ENCODE measurements at places on chromosomes 7 and 10. TPM values are rescaled to one million over a fixed set of nuclear protein-coding genes. Genes with fewer than 3 reads are reported as not detected.

TCAF2 gene
- total RNA-seq = 9.4 TPM

WNT8B gene
- not detected for total RNA-seq

PITRM1 gene
- total RNA-seq = 44.0 TPM

CYP3A7 gene
- 0.58 TPM for total RNA-seq

CYP26C1 gene
- 0.09 TPM for total RNA-seq

FRA10AC1 gene
- 11.8 TPM for total RNA-seq

GOLGA7B gene
- 0.04 TPM for total RNA-seq

DYNC1I1 gene
- total RNA-seq = 0.53 TPM

KIAA1217 gene
- total RNA-seq = 18.8 TPM

DNA sequence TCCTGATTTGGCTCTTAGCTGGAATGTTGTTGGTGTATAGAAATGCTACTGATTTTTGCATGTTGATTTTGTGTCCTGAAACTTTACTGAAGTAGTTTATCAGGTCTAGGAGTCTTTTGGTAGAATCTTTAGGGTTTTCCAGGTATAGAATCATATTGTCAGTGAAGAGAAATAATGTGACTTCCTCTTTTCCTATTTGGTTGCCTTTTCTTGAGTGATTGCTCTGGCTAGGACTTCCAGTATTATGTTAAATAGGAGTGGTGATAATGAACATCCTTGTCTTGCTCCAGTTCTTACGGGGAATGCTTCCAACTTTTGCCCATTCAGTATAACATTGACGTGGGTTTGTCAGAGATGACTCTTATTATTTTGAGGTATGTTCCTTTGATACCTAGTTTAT, 52.0 kb downstream of the ZNF783 start:
- H3K4me1 ChIP-seq = no peaks in the 10 kb centered on the region
- H3K27ac ChIP-seq = no peak overlapping the region
- H3K36me3 ChIP-seq = no peaks in the 10 kb centered on the region

- peaks cover 77% of the 10 kb centered on the region for H3K36me3 ChIP-seq
- H3K27ac ChIP-seq = no peak overlapping the region
- DNase-seq = no peak
- H3K4me3 ChIP-seq = no peak overlapping the region
- H3K4me1 ChIP-seq = peaks cover 15% of the 10 kb centered on the region
Measured at GRCh38 chr10:79308969-79309665, 38.2 kb upstream of the PPIF start.

DNA sequence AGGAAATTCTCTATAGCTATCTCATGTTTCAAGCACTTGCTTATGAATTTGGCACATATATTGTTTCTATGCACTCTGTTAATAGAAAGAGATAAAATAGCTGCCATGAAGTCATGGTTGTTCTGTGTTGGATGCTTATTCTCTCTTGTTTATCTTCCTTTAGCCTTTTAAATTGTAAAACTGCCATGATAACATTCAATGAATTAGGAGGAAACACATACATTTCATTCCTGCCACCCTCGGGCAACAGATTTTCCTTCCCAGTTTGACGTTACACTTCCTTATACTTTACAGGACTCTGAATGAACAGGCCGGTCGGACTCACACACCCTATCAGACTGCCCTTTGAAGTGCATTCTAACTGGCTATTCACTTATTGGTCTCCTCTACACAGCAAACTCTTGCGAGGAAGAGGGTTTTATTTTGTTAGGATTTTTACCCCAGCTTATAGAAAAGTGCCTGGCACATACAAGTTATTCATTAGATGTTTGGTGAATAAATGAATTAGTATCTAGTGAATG, 65.7 kb upstream of the FERD3L start:
- H3K27me3 ChIP-seq = no peaks in the 10 kb centered on the region
- H3K27ac ChIP-seq = no peak overlapping the region
- no peaks in the 10 kb centered on the region for H3K36me3 ChIP-seq
- H3K4me3 ChIP-seq = no peak overlapping the region
- H3K4me1 ChIP-seq = no peaks in the 10 kb centered on the region
- no peak for DNase-seq

- H3K27ac ChIP-seq = no peak overlapping the region
- DNase-seq = no peak
- H3K36me3 ChIP-seq = no peaks in the 10 kb centered on the region
- H3K4me3 ChIP-seq = no peak overlapping the region
- H3K4me1 ChIP-seq = no peaks in the 10 kb centered on the region
- H3K27me3 ChIP-seq = no peaks in the 10 kb centered on the region
Measured at GRCh38 chr7:8833355-8833754, 399.9 kb downstream of the NXPH1 start.

DNA sequence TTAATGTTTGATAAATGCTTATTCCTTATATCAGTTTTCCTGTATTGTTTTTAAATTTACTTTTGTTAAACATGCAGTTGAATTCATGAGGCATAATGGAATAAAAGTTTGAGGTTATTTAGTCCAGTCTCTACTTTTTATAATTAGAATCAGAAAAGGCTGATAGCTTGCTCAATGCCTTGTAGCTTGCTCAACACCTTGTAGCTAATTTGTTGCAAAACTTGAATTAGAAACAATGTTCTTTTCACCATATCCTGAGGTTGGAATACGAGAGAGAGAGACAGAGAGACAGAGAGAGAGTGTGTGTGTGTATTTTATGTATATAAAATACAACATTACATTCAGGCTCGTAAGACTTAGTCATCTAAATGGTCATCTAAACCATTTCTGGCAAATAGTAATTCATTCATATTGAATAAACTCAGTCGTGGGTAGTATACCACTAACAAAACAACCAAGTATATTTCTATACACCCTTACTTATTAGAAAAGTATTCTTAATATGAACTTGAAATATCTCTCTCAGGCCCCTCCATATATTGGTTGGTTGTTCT, 243.5 kb downstream of the ADK start:
- no peak for DNase-seq
- H3K4me1 ChIP-seq = no peaks in the 10 kb centered on the region
- H3K27me3 ChIP-seq = no peaks in the 10 kb centered on the region
- H3K36me3 ChIP-seq = peaks cover 2% of the 10 kb centered on the region
- H3K4me3 ChIP-seq = no peak overlapping the region

- H3K27me3 ChIP-seq = no peaks in the 10 kb centered on the region
- no peaks in the 10 kb centered on the region for H3K36me3 ChIP-seq
- no peak overlapping the region for H3K27ac ChIP-seq
- no peaks in the 10 kb centered on the region for H3K4me1 ChIP-seq
Measured at GRCh38 chr10:88120075-88120474, 256.6 kb downstream of the PTEN start.

DNA sequence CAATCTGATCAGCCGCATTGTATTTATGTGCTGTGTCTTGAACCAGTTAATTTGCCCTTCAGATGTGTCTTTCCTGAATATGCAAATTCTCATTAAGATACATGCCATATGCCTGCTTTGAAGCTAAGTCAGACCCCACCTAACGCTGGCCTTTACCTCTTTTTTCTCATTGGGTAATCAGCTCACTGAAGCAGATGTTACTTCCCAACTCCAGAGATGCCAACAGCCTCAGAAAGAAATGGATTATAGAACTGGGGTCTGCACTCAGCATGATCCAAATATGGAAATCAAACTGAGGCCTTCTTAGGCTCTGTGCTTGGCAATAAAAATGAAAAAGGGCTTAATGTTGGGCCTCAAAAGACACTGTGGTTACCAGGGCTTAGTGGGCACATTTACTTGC, 113.9 kb downstream of the FZD1 start:
- DNase-seq = no peak
- no peak overlapping the region for H3K27ac ChIP-seq
- no peaks in the 10 kb centered on the region for H3K4me1 ChIP-seq
- H3K27me3 ChIP-seq = no peaks in the 10 kb centered on the region
- no peaks in the 10 kb centered on the region for H3K36me3 ChIP-seq

DNA sequence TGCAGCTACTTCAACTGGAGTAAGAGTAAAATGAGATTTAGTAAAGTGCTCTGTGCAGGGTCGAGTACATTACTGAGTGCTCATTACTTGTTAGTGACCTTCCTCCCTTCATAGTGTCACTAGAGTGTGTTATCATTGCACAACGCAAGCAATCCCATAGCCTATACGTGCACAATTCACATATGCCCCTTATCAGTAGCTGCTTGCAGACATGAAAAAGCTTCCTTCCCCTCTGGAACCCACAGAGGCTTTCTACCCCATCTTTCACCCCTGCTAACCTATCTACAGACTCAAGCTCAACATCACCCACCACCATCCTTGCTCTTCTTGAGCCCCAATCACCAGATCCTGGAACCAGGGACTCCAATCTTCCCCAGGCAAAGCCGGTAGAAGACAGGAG, 59.3 kb downstream of the C7orf25 start:
- no peak overlapping the region for H3K4me3 ChIP-seq
- DNase-seq = no peak
- no peaks in the 10 kb centered on the region for H3K4me1 ChIP-seq
- H3K27ac ChIP-seq = no peak overlapping the region

DNA sequence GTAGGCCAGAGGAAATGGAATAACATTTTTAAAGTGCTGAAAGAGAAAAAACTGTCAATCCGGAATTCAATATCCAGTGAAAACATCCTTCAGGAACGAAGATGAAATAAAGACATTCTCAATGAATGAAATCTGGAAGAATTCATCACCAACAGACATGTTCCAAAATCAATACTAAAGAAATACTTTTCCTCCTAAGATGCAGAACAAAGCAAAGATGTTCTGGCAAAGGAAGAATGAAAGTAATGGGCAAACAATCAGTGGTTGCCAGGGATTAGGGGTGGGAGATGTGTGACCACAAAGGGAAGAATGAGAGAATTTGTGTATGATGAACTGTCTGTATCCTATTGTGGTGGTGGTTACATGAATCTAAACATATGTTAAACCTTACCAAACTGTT, 52.8 kb upstream of the EEPD1 start:
- no peak overlapping the region for H3K4me3 ChIP-seq
- no peaks in the 10 kb centered on the region for H3K36me3 ChIP-seq
- peak; percentile 24 for DNase-seq
- H3K4me1 ChIP-seq = peaks cover 2% of the 10 kb centered on the region

GRCh38 chr10:131513901-131514300, 202.4 kb upstream of the TCERG1L start:
- H3K4me1 ChIP-seq = peaks cover 8% of the 10 kb centered on the region
- H3K4me3 ChIP-seq = no peak overlapping the region
- peaks cover 14% of the 10 kb centered on the region for H3K27me3 ChIP-seq
- H3K36me3 ChIP-seq = no peaks in the 10 kb centered on the region

DNA sequence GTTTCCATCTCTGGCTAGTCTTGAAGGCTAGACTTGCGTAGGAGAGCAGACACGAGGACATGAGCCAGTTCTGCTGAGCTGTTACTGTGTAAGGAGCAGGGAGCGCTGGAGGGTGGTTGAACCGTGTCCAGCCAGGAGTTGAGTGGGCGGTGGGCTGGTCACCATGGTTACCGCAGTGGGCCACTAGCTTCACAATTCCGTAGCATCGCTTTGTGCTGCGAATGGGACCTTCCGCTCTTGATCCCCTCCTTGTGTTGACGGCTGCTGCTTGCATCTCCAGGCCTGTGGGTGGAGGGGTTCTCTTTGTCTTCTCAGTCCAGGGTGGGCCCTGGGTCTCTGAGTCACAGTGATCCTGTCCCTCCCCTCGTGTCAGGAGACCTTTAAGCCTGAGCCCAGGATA, 49.4 kb upstream of the OCM start:
- no peaks in the 10 kb centered on the region for H3K4me1 ChIP-seq
- no peaks in the 10 kb centered on the region for H3K27me3 ChIP-seq
- no peak overlapping the region for H3K27ac ChIP-seq
- peak; percentile 63 for DNase-seq

DNA sequence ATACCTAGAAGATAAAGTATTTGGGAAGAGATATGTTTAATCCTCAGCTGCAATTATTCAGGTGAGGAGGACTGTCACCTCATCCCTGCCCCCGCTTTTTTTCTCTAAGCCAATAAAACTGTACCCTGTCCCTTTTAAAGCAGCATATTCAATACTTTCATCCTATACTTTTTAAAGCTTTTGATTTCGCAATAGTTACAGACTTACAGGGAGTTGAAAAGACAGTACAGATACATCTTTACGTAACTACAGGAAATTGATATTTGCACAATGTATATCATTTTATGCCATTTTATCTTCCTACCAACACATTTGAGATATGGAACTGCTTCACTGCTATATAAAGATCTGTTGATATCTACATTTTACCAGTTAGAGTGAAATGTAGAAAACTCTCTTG, 47.6 kb downstream of the STK17A start:
- no peak for DNase-seq
- no peak overlapping the region for H3K4me3 ChIP-seq
- H3K4me1 ChIP-seq = no peaks in the 10 kb centered on the region
- H3K27me3 ChIP-seq = no peaks in the 10 kb centered on the region
- H3K36me3 ChIP-seq = peaks cover 31% of the 10 kb centered on the region

DNA sequence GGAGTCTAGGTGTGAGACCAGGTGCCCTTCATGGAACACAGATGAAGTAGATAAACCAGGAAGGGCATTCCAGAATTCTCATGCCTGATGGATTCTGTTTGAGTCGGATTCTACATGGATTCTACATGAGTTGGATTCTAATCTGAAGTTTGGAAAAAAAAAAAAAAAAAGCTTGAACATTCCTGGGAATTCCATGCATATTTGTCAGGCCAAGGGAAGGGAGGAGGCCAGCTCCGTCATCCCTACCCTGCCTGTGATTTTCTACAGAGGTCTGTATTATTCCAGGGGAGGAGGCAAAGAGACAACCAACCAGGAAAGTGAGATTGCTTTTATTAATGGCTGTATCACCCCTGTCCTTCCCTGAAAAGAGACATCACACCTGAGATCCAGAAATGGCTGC, 27.8 kb upstream of the EBLN1 start:
- H3K4me3 ChIP-seq = no peak overlapping the region
- DNase-seq = no peak
- H3K27me3 ChIP-seq = peaks cover 3% of the 10 kb centered on the region
- H3K27ac ChIP-seq = no peak overlapping the region
- no peaks in the 10 kb centered on the region for H3K36me3 ChIP-seq

GRCh38 chr10:35644050-35644950, 2.2 kb upstream of the FZD8 start:
- H3K4me3 ChIP-seq = peak overlapping the region; percentile 77
- DNase-seq = peak; percentile 73
- H3K4me1 ChIP-seq = peaks cover 14% of the 10 kb centered on the region
- H3K27ac ChIP-seq = peak overlapping the region; percentile 76
- no peaks in the 10 kb centered on the region for H3K36me3 ChIP-seq

- H3K27ac ChIP-seq = no peak overlapping the region
- H3K4me1 ChIP-seq = no peaks in the 10 kb centered on the region
- no peaks in the 10 kb centered on the region for H3K27me3 ChIP-seq
Measured at GRCh38 chr7:115447495-115447894, 525.6 kb downstream of the MDFIC start.

DNA sequence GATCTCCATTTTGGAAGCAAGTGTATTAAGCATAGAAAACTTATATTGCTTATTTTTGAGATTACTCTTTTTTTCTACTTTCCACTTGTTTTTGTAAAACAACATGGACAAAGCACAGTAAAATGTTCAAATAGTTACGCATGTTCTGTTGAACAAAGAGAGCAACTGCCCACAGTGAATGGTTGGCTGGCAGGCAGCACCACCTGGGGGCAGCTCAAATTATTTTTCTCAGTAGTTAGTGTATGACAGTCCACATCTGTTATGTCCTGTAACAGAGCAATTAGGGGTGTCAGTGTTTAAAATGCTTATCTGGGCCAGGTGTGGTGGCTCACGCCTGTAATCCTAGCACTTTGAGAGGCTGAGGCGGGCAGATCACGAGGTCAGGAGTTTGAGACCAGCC, 46.1 kb upstream of the CACUL1 start:
- no peaks in the 10 kb centered on the region for H3K27me3 ChIP-seq
- H3K4me3 ChIP-seq = no peak overlapping the region
- H3K27ac ChIP-seq = no peak overlapping the region
